Lung microvascular endothelial cell (primary cell): ENCODE measurements at places on chromosomes 5 and 9. TPM values are rescaled to one million over a fixed set of nuclear protein-coding genes. Genes with fewer than 3 reads are reported as not detected.

DNA sequence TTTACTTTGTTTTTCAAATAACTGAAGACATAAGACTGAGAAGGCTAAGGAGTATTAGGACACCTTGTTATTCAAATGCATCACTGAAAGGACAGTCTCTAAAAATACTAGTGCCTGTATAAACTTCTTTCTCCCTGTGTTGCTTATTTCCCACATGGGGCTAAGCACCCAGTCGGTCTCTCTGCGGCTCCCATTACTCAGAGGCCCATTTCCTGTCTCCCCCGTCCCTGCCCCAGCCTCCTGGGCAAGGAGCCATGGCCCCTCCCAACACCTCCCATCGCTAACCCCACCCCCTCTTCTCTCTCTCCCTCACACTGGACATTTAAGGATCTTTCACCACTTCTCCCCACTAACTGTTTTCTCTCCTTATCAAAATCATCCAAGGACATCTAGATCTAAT, 81.9 kb downstream of the EBF1 start:
- DNase-seq, result peak; percentile 25

DNA sequence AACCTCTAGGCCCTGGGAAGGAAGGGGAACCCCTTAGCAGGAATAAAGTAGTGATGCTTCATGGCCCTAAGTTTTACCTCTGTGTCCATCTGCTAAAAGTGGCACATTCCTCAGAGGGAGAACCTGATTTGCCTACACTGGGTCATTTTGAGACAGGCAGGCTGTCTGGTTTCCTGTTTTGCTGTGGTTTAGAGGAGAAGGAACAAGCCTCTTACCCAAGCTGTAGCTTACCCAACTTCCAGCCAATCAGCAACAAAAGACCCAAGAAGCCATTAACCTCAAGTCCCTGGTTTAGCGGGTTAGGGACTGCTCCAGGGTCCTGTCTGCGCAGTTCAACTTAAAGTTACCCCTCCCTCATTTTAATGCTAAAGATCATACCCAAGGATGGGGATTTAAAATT, 411.0 kb downstream of the MAT2B start:
- DNase-seq, result no peak

GRCh38 chr5:67311208-67311607, 114.6 kb upstream of the CD180 start:
- DNase-seq, result no peak

- peak; percentile 61 for DNase-seq
Observed at GRCh38 chr9:32431940-32432555, 47.6 kb downstream of the ACO1 start.

DNA sequence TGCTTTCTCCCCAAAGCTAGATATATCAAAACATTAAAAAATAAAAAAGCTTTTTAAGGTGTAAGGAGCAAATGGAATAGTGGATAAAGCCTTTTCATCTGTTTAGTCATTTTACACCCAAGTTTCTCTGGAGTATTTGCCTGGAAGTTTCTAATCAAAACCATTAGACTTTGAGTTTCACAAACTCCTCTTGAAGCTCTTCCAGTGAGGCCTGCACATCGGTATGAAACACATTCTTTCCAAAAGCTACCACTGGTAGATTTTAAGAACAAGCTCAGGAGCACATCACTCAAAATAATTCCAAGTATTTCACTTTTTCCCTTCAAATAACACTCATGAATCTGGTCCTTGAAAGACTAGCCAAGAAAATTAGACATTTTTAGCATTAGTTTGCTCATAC, 5.7 kb downstream of the TRIM52 start:
- DNase-seq, result no peak

DNA sequence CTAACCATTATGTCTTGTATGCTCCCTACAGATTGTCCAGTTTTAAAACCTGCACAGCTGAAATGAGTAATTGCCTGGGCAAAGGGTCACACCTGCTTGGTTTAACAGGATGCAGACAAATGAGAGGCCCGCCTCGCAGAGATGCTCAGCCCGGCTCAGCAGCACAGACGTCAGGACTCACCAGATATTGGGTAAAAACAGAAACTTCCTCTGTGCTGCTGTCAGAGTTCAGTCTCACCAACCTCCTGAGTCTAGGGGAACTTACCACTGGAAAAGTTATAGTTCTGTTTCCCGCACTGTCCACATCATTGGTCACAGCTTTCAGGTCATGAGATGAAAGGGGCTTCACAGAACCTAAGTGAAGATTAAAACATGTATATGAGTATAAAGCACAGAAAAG, 152.5 kb downstream of the ESM1 start:
- DNase-seq, result no peak

DNA sequence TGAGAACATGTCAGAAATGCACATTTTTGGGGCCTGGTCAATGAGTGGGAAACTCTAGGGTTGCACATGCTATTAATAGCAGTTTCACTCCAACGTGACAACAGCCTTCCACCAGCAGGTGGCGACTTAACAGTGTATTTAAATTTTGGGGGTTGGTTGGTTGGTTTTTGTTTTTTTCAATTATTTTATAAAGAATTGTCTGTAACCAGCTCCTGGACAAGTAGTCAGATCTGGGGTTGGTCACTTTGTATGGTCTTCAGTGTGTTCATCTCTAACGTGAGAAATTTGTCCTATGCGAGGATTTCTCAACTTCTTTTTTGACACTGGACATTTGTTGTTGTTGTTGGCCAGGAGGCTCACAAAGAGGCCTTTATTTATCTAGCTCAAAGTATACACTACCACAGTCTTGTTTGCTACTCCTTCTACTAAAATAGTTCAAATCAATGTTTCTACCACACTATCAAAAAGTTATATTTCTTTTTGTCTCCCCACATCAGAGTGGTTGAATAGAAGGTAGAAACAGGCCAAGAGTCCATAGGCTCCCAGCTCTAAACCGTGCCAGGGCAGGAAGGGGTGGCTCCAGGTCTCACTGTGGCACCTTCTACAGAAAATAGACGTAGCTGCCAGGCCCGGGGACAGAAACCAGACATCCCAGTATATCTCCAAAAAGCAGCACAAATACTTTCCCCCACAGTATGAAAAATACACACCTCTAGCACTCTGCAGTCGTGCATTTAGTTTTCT, 110.4 kb downstream of the TRPM6 start:
- DNase-seq, result peak; percentile 77

DNA sequence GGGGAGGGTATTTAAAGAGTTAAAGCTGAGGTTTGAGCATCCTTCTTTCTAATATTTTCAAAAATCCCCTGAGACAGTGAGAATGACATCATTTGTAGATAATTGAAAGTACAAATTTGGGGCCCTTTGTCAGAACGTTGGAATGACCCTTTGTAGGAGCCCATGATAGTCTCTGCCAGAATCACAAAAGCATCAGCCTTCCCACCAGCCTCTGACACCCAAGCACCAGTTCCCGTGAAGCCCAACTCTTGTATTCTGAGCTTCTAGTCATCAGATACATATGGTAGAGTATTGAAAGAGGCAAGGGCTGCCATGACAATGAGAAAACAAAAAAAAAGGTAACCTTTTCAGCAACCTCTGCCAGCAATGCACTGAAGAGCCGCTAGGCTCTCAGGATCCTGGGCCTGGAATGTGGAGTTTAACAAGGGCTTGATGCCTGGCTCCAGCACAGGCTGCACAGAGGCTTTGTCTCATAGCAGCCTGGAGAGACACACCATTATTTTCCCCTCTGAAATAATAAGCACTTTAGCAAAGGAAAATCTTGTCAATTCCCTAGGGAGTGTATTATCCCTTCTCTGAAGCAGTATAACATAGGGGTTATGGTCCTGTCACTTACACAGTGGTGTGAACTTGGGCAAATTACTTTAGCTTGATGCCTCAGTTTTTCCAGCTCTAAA, 114.4 kb downstream of the ZNF608 start:
- DNase-seq, result no peak

DNA sequence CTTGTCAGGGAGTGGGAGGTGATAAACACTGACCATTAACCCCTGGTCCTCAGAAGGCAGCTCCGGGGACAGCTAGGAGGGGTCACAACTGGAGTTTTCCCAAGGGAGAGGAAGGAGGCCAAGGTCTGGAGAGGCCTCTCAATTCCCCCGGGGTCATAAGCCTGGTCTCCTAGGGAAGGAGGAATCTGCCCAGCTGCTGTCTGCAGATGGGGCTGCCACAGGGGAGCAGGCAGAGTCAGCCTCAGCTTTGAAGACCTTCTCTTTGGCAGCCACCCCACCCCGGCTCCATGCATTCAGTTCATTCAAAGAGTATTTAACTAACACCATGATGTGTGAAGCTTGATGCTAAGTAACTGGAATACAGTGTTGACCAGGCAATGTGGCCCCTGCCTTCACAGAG, 74.6 kb upstream of the HSPA9 start:
- DNase-seq, result no peak

- no peak for DNase-seq
Observed at GRCh38 chr5:153569036-153569435, 78.6 kb downstream of the GRIA1 start.

The FAM221B gene
- not detected in 2 replicates for total RNA-seq
